ENCODE measurements at places on chromosomes 6 and 20. TPM values are rescaled to one million over a fixed set of nuclear protein-coding genes. Genes with fewer than 3 reads are reported as not detected.

PERP gene
- total RNA-seq: 1,006 TPM

LY6G6C gene
- total RNA-seq: 1.5 TPM

TMEM244 gene
- total RNA-seq: not detected

HLA-DQB1 gene
- total RNA-seq: 2.0 TPM

L3MBTL1 gene
- 5.3 TPM for total RNA-seq

ADGB gene
- total RNA-seq: not detected

TRAPPC3L gene
- total RNA-seq: not detected

ATXN1 gene
- 9.8 TPM for total RNA-seq

EEF1A2 gene
- 3.2 TPM for total RNA-seq

STMND1 gene
- total RNA-seq: not detected

SEL1L2 gene
- not detected for total RNA-seq

GSTA2 gene
- not detected for total RNA-seq

ENPP1 gene
- 0.42 TPM for total RNA-seq

GGTLC1 gene
- total RNA-seq: not detected

FAM217A gene
- total RNA-seq: not detected

TBXT gene
- total RNA-seq: not detected

TAB2 gene
- 17.4 TPM for total RNA-seq

BHLHE23 gene
- total RNA-seq: not detected

C6orf15 gene
- 0.35 TPM for total RNA-seq

HCRTR2 gene
- total RNA-seq: not detected

GJA10 gene
- not detected for total RNA-seq

KPNA5 gene
- total RNA-seq: 3.9 TPM

NMBR gene
- total RNA-seq: not detected

SGK2 gene
- total RNA-seq: not detected

TFAP2D gene
- not detected for total RNA-seq

POU5F1 gene
- 0.60 TPM for total RNA-seq

FAM110A gene
- total RNA-seq: 29.8 TPM

TIAM2 gene
- total RNA-seq: 1.3 TPM

TINAG gene
- not detected for total RNA-seq

CYP21A2 gene
- 0.28 TPM for total RNA-seq

RAD21L1 gene
- total RNA-seq: not detected

SRSF3 gene
- total RNA-seq: 368 TPM

DACT2 gene
- 0.63 TPM for total RNA-seq

TRIM40 gene
- not detected for total RNA-seq

FRS3 gene
- 1.2 TPM for total RNA-seq

ENPP5 gene
- total RNA-seq: 0.92 TPM

WASF1 gene
- total RNA-seq: 18.0 TPM

C20orf141 gene
- total RNA-seq: not detected

Data from airway epithelial cell (primary cell).